ENCODE measurements at places on chromosomes 12 and 14.

GRCh38 chr14:39016733-39017095 lies 86.3 kb downstream of the SEC23A start:
- no peak for DNase-seq

DNA sequence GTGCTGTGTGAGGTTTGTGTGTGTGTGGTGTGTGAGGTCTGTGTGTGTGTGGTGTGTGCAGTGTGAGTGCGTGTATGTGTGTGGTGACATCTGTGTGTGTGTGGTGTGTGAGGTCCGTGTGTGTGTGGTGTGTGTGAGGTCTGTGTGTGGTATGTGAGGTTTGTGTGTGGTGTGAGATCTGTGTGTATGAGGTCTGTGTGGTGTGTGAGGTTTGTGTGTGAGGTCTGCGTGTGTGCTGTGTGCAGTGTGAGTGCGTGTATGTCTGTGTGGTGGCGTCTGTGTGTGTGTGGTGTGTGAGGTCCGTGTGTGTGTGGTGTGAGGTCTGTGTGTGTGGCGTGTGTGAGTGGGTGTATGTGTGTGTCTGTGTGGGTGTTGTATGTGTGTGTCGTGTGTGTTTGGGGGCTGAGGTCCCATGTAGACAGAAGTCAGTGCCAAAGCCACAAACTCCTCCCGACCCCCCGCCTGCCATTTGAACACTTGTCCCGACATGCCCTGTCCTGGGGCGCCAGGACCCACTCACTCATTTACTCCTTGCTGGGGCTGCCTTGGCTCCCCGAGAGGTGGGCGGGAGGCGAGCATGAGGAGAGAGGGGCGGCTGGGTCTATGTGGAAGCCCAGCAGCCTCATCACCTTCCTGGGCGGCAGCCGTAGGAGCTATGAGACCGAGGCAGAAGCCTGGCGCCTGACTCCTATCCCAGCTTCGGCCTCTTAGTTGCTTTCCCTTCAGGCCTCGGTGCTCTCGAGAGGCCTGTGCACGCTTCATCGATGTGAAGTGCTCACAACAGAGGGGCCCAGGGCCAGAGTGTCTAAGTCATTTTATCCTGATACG lies 20.5 kb downstream of the RILPL1 start:
- no peak for DNase-seq

DNA sequence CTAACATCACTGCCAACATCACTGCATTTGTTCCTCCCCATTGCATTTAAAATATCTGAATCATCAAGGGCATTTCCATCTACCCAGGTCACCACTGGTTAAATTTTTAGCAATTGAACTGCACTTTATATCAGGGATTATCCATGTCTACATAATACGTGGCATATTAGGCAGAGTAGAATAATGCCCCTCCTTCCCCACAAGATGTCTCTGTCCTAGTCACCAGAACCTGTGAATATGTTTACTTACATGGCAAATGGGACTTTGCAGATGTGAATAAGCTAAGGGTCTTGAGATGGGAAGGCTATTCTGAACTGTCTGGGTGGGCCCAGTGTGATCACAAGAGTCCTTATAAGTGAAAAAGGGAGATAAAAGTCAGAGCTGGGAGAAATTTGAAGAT lies 181.7 kb upstream of the ARID2 start:
- no peak for DNase-seq

GRCh38 chr14:84670796-84671195 lies 859.1 kb upstream of the FLRT2 start:
- DNase-seq = no peak

DNA sequence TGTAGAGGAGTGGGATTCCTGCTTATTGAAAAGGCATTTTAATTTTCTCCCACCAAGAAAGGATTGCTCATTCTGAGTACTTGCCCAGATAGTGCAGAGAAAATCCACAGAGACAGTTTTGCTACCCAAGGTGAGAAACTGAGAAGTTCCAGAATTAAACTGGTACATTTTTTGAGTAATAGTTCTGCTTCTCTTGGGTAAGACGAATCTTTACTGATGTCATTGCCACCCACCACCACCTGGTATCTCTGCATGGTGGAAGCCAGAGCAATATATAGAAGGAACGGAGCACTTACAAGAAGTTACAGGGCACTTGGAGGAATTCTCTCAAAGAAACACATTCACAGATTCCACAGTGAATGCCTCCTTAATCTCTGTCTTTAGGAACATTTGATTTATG lies 20.7 kb upstream of the FRMD6 start:
- DNase-seq = no peak

DNA sequence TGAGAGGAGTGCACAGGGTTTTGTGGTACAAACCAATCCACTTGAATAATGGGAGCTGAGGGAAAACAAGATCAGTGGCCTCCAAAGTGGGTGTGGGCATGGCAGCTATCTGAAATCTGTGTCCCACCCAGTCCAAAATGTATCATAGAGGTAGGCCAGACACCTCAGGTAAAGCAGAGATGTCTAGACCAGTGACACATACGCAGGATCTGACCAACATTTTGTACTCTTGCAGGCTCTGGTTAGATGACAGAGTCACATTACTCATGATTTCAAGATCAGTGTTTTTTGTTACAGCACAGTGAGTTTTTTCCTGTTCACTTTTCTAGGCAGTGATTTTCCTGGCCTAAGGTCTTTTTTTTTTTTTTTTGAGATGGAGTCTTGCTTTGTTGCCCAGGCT lies 211.8 kb downstream of the PCNX1 start:
- DNase-seq = no peak

DNA sequence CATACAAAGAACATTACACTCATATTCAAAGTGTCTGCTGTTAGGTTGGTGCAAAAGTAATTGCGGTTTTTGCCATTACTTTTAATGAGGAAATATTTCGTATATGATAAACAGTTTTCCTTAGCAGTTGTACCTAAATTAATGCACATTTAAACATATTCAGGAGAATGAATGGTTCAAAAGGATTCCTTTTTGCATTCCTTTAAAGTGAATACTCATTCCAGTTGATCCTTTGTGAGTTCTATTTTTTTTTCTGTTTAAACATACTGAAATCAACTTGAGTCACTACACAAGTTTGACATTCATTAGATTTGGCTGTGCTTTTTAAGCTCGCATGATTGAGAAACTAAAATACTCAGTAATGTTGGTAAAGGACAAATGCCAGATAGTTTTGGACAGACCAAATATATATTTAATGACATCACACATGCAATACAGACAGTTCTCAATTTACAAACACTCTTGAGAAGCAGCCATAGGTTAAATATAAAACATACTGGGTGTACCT lies 13.8 kb upstream of the SLC38A2 start:
- no peak for DNase-seq

- DNase-seq = no peak
Measured at GRCh38 chr12:88247241-88247643, 105.1 kb downstream of the TMTC3 start.

DNA sequence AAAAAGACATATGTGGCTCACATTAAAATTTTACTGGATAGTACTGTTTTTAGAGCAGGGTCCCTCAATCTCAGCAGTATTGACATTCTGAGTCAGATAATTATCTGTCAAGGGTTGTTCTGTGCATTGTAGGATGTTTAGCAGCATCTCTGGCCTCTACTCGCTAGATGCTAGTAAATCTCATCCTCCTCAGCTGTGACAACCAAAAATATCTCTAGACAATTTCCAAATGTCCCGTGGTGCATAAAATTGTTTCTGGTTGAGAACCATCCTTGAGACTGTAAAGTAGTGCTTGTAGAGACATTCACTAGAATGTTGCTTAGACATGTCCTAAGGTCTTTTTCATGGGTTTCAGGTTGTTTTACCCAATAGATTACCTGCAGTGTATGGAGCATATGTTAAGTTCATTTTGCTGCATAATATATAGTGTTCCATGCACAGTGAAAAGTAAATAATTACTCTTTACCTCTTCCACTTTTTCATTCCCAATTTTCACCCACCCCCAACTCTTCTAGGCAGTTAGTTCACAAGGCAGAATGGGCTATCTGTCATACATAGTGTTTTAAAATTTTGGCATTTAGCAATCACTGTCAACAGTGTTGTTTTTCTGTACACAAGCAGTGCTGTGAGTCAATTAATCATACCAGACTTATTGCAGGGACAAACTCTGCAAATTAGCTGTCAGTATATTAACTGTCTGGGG lies 200.2 kb upstream of the SLC38A2 start:
- DNase-seq = no peak

DNA sequence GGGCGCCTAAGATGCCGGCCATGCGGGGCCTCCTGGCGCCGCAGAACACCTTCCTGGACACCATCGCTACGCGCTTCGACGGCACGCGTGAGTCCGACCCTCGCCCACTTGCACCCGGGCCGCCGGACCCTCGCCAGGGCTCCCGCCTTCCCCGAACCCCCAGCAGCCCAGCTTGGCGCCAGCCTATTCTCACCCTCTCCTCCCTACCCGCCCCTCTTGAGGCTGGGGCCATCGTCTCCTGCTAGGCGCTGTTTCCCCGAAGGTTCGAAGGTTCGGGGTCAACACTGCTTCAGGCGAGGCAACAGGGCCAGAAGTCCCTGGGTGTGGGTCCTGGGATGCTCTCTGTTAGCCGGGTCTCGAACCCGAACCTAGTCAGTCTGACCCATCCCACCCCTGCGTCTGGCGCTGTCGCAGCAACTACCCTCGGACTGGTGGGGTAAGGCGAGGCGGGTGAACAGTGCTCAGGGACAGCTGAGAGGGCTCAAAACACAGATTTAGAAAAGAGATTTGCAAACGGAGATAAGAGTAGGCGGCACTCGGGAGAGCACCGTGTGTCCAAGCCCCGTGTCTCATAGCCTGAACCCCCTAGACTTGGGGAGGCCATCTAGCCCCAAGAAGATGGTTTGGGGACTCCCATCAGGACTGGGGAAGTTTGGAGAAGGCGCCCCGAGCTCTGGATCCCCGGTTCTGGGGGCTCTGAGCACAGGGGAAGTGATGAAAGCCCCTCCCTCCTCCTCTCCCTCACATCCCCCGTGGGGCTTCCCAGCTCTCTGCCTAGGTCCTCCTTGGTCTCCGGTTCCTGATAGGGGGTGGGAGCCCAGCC lies 787 bp downstream of the KCNH3 start:
- no peak for DNase-seq

DNA sequence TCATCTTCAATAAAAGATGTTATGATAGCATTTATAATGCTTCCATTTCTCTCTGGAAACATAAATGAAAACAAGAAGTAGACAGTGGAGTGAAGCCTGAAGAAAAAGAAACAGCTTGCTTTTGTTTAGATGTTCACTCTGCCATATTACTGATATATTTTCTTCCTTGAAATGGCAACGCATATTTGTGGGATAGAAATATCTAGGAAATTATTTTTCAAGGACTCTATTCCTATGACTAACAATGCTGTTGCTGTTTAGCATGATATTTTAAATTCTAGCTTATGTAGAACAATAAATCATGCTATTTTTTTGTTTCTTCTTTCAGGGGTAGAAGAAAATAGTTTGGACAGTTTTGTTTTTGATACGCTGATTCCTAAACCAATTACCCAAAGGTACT lies 359.0 kb downstream of the NAV3 start:
- DNase-seq = no peak

- DNase-seq = no peak
Measured at GRCh38 chr12:53558631-53559030, 51.3 kb upstream of the NPFF start.

GRCh38 chr14:101824339-101824727 lies 62.8 kb downstream of the PPP2R5C start:
- DNase-seq = no peak

DNA sequence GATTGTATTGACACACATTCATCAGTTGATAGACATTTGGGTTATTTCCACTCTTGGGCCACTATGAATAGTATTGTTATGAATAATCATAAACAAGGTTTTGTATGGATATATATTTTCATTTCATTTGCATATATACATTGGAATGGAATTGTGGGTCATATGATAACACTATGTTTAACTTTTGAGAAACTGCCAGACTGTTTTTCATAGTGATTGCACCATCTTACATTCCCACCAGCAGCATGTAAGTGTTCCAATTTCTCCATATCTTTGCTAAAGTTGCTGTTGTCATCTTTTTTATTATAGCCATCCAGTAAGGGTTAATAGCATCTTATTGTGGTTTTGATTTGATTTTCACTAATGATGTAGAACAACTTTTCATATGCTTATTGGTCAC lies 198.5 kb upstream of the PPFIA2 start:
- DNase-seq = no peak

GRCh38 chr12:29781705-29782266 lies 2.0 kb downstream of the TMTC1 start:
- no peak for DNase-seq

GRCh38 chr14:53412819-53413675 lies 259.9 kb upstream of the DDHD1 start:
- DNase-seq = no peak

- no peak for DNase-seq
Measured at GRCh38 chr14:24408764-24409163, 10.0 kb downstream of the NYNRIN start.

DNA sequence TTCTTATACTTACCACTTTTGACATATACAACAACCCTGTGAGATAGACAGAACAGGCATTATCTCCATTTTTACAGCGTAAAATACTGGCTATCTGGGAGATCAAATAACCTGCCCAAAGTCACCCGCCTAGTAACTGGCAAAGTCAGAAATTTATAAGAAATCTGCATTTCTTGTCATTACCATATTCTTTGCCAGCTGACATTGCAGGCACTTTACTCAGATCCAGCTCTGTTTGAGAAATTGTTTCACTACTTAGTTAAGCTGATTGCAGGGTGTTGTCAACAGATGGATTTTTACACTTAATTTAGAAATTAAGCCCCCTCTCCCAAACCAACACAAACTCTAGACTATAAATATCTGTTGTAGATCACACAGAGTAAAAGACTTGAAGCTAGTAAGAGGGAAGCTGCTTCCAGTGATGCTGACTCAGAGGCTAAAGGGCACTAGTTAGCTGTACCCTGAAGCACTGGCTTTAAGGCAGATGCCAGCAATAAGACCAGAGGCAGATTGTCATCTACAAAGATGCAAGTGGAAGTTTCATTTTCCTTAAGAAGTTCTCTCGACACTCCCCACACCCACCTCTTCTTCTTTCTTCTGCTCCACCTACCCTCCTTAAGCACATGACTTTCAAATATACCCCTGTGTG lies 153.1 kb downstream of the ANO6 start:
- DNase-seq = no peak

Data from tibial nerve (tissue), 4 donors.